Activated naive CD8-positive, alpha-beta T cell treated with anti-CD3 and anti-CD28 coated beads for 36 hours (primary cell): ENCODE measurements at places on chromosomes 1 and 21.
A peak's percentile ranks its signal among the peaks of the same experiment; 100 is the strongest.

DNA sequence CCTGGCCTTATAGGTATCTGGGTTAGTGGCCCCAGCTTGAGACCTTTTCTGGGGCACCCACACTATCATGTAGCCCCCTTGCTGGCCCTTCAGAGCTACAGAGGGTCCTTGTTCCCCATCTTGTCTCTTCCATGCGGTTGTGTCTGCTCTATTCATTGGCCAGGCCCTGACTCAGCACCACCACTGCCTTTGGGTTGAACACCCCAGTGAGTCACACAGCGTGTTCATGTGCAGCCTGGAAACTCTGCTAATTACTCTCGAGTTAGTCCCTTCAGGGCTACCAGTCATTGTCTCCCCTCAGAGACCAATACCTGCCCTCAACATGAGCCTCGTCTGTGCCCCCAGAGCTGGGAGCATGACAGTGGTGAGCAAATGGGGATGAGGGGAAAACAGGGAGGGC lies 28.2 kb upstream of the IKBKE start:
- DNase-seq, result no peak

DNA sequence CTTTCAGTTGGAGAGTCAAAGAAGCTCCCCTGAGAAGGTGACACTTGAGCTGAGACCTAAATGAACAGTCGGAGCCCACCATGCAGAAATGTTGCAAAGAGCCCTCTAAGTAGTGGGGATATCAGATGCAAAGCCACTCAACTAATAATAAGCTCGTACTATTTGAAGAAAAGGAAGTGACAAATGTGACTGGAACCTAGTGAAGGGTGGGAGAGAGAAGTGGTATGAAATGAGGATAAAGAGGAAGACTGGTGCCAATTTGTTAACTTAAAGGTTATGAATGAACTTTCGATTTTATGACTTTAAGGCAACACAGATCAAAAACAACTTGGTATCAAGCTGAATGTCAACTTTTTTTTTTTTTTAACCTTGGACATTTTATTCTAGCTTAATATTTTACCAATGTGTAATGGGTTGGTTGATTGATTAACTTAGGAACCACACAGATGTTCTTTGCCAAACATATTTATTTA lies 14.7 kb downstream of the LYPLAL1 start:
- no peak for DNase-seq

DNA sequence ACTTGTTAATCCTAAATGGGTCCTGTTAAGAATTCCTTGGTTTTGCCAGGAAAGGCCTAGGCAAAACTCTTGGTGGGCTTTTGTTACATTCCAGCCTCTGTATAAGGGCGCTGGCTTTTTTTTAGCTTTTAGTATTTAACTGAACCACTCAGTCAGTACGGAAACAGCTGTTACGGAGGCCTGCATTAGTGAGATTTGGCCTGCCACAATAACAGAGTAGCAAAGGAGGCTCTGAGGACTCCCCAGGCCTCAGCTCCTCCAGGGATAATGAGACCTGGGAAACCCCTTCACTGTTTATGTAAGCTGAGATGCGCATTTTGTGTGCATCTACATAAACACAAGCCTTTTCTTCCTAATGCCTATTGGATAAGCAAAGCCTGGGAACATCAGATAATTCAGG lies 210.2 kb downstream of the APP start:
- DNase-seq, result no peak

GRCh38 chr1:152861374-152861773 lies 1.6 kb downstream of the LCE7A start:
- DNase-seq, result no peak

GRCh38 chr1:183544598-183545297 lies 45.5 kb downstream of the NCF2 start:
- no peak for DNase-seq

DNA sequence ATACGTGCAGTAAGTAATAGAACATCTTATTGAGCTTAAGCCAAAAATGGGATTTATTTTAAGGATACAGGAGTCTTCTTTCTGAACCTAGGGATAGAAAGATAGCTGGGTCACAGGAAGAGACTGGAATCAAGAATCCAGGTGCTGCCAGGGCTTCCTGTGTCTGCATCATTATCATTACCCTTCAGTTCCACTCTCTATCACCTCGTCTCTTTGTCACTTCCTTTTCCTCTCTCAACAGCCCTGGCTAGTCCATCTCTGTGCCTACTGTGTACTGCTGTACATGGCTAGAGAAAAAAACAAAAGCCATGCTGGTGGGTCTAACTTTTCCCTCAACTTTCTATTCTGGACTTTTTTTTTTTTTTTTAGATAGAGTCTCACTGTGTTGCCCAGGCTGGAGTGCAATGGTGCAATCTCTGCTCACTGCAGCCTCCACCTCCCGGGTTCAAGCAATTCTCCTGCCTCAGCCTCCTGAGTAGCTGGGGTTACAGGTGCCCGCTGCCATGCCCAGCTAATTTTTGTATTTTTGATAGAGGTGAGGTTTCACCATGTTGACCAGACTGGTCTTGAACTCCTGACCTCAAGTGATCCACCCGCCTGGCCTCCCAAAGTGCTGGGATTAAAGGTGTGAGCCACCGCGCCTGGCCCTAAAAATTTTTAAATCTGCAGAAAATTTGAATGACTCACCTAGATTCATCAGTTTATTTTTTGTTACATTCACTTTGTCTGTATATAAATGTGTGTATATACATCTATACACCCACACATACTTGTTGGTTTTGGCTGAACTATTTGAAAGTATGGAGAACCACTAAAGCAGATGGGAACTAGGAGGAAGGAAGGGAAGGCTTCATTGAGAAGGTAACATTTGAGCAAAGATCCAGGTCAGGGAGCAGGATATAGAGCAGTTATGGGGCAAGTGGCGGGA lies 31.9 kb downstream of the UBE4B start:
- DNase-seq, result no peak

- no peak for DNase-seq
These were observed 4.4 kb downstream of the IFI16 start for GRCh38 chr1:159014003-159014571.

DNA sequence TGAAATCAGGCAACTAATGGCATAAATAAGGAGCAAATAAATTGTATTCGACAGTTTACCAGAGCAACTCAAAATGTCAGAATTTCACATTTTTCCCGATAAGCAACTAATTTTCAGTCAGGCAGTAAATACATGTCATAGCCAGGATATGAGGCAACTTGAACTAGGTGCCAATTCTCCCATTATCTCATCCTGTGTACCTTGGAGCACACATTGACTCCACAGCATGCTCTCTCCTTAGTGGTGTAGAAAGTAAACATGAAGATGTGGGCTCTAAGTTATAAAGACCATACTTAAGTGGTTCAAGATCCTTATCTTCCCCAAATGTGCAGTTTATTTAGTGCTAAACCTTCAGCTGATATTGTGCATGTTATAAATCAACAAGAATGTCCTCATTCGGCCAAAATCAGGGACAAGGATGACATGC lies 197.8 kb downstream of the VAV3 start:
- DNase-seq, result no peak

DNA sequence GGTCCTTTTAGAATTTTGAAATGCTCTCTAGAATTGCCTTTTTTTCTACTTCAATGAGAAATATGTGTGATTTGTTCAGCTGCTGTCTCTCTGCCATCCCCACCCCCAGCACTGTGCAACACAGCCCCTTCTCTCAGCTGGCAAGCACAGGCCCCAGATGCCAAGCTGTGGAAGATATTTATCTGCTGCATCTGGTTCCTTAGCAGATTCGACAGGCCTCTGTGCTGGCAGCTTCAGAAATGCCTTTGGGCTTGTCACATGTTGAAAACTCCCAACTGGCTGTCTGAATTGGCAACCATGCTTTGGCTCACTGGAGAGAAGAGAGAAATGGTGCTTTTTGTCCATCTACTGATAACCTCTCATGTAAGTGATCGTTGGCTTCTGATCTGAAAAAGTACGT lies 206.7 kb upstream of the C1orf87 start:
- DNase-seq, result no peak

- no peak for DNase-seq
These were observed 1.9 kb upstream of the GPR153 start for GRCh38 chr1:6262555-6263420.

- no peak for DNase-seq
These were observed 5.9 kb downstream of the NBPF1 start for GRCh38 chr1:16607433-16607851.

DNA sequence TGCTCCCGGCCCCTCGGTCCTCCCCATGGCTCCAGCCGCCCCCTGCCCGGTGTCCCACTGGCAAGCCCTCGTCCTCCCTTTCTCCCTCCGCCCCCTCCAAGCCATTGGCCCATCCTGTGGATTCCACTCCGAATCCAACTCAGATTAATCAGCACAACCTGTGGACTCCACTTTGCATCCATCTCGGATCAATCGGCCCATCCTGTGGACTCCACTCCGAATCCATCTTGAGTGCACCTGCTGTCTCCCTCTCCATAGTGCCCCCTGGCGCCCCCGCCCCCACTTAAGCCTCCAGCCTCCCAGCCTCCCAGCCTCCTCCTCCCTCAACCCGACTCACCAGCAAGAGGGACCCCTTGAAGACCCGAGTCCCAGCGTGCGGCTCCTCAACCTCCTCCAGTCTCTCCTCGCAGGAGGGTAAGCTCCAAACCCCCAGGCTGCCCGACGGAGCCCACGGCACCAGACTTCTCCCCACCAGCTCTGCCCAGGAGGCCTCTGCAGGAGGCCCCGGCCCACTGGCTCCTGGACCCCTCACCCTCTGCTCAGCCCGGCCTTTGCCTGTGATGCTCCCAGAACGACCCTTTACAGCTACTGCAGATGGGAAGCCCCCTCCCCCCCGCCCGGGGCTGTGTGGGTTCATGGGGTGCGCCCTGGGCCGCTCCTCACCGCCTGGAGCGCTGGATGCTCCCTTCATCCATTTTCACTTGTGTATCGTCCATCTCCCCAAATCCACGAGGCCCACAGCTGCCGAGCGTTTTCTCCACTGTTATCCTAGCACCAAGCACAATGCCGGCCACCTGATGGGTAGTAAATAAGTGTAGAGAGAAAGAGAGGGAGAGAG lies 40.6 kb upstream of the TSPEAR start:
- no peak for DNase-seq

GRCh38 chr1:17653728-17654351 lies 101.3 kb upstream of the ACTL8 start:
- peak; percentile 17 for DNase-seq

DNA sequence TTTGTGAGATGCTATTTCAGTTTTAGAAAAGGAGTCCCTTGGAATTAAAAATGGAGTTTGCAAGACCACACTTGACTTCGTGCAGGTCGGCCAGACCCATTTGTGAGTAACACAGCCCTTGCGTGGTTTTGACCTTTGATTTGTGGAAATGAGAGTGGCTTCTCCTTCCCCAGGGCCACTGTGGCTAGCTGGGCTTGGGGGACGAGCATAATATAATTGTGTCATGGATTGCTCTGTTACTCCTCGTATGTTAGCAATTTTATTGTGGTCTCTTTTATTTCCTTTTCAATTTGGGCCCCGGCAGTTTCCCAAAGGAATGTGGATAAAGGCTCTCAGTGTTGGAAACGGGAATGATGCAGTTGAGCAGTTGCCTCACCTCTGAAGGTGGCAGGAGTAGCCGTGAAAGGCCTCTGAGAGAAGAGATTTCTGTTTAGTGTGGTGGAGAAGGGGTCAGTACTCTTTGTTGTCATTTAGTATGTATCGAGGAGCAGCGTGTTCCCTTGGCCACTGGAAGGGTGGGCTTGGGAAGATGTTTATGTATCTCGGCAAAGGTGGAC lies 194.6 kb downstream of the PBX1 start:
- DNase-seq, result no peak

GRCh38 chr1:117531222-117531621 lies 74.6 kb upstream of the TENT5C start:
- no peak for DNase-seq

DNA sequence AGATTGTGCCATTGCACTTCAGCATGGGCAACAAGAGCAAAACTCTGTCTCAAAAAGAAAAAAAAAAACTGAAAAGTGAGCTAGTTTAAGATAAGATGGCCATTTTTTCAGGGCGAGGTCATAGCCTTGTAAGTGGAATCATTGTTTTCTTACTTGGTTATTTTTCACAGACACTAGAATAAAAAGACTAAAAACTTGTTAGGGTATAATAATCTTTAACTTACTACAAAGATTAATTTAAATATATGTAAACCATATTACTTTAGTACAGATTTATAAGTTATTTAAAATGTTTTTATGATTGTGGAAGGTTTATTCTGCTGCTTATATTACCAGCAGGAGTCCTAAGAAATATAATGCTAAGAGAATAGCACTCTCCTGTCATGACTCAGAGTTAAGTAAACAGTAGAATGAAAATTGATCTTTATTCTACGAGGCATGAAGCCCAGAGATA lies 23.5 kb downstream of the ANGPTL1 start:
- no peak for DNase-seq

GRCh38 chr1:155285631-155286044 lies 8.4 kb downstream of the HCN3 start:
- DNase-seq, result no peak

GRCh38 chr1:181626279-181626938 lies 143.1 kb downstream of the CACNA1E start:
- DNase-seq, result no peak

- DNase-seq, result no peak
These were observed 16.2 kb downstream of the MIER1 start for GRCh38 chr1:66940981-66941380.
